WTC11 (cell line): ENCODE measurements at places on chromosomes 2 and 18.

GRCh38 chr2:60504049-60504448 is 49.4 kb downstream of the BCL11A start:
- no peak for DNase-seq

DNA sequence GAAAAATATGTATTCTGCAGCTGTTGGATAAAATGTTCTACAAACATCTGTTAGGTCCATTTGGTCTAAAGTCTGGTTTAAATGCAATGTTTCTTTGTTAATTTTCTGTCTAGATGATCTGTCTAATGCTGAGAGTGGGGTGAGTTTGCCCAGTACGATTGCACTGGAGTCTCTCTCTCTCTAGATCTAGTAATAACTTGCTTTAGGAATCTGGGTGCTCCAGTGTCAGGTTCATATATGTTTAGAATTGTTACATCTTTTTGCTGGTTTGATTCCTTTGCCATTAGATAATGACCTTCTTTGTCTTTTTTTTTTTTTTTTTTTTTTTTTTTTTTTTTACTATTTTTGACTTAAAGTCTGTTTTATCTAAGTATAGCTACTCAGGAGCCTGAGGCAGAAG is 10.4 kb downstream of the GCC2 start:
- DNase-seq, result no peak

GRCh38 chr2:39320162-39320561 is 76.4 kb upstream of the CDKL4 start:
- DNase-seq, result no peak

DNA sequence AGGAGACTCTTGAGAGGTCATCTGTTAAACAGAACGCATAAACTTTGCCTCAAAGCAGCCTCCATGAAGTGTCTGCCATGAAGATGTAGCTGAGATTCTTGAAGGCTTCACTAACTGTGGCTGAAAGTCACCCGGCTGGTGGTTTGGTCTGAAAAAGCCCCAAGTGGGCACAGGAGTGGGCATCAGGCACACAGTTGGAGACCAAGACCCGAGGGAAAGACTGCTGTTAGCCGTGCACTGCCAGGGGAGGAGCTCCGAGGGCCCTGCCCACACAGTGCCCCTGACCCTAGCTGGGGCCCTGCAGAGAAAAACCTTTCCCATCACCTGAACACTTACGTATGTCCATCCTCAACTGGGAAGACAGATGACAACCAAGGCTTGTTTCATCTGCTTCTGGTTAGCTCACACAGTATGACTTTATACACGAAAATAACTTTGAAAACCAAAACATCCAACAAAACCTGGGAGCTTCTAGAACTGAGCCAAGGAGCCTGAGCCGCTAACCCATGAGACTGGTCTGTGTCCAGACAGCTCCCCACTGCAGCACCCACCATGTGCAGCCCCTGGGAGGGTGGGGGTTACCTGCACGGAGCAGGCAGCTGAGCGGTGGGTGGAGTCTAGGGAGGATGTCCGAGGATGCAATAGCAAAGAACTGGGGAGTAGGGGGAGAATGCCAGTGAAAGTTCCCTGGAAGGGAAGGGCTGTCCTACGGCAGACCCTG is 15.4 kb downstream of the HJURP start:
- DNase-seq, result no peak

GRCh38 chr18:26926066-26926675 is 60.7 kb upstream of the AQP4 start:
- no peak for DNase-seq

- DNase-seq, result no peak
Measured at GRCh38 chr2:61263830-61264229, 101.8 kb downstream of the C2orf74 start.

DNA sequence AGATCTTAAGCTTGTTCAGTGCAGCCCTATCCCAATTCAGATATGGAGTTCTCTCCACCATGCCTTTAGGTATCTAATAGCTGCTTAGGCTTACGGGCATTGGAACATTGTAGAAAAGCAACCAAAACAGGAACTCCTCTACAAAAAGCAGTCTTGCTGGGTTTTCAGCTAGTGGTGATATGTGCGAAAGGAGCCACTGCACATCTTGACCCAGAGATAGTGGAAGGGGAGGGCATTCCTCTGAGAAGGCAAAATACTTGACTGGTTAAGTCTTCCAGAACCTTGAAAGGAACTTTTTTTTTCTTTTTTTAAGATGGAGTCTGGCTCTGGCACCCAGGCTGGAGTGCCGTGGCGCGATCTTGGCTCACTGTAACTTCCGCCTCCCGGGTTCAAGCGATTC is 2.6 kb upstream of the TNFAIP6 start:
- DNase-seq, result no peak

DNA sequence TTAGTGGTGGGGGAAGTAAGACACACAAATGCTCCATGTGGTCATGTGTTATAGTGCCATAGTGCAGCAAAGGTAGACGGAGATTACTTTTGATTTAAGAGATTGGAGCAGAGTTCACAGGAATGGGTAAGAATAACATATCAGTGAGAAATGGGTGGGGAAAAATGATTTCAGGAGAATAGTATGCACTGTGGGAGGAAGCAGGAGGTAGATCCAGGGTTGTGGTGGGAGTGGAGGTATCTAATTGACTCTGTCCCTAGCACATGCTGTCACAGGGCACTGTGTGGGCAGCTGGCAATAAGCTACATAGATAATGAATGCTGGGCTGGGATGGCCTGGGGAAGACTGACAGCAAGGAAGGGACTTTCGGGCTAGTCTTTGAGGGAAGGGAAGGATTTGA is 65.3 kb downstream of the STAT1 start:
- no peak for DNase-seq

DNA sequence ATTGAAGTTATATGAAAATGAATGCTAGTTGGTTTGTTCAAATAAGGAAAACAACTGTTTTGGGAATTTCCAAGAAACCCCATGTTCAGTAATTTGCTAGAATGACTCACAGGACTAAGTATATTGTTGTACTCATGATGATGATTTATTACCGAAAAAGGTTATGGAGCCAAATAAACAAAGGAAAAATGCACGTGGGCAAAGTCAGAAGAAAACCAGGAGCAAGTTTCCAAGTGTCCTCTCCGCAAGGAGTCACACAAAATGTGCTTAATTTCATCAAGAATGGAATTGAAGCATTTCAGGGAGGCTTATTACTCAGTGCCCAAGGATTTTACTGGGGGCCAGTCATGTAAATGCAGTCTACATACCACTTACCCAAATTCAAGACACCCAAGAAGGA is 1652.4 kb upstream of the TMEFF2 start:
- no peak for DNase-seq

- DNase-seq, result no peak
Measured at GRCh38 chr2:43420389-43420801, 175.4 kb downstream of the THADA start.

DNA sequence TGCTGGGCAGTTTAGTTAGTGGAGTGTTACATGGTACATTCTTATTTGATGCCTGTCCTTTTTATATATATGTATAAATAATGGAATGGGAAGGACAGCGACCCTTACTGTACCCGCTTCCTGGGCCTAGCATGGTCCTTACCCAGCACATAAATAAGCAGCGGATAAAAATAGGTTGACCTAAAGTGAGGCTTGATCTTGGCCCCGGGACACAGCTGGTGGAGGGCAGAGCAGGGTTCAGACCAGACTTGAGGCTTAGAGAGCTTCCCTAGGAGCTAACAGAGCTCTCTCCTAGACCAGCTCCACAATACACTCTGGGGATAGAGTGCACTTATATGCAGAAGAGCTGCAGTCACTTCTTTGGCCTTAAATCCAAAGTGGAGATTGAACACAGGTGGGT is 46.9 kb upstream of the RPL31 start:
- DNase-seq, result no peak

DNA sequence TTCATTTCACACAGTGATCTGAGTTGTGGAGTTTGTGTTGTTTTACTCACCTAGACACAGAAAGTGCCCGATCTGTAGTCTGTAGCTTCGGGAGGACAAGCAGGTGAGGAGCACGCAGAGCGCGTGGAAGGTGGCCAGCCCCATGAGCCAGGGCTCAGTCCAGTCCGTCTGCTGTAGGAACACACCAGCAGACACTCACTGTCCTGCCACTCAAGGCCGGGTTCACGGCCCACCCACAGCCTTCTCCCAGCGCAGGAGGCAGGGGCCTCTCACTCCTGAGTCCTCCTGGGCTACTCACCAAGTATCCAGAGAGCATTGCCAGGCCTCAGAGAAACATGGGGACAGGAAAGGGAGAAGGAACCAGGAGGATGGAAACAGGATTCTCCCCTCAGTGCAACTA is 1.7 kb downstream of the TMEM18 start:
- DNase-seq, result no peak

DNA sequence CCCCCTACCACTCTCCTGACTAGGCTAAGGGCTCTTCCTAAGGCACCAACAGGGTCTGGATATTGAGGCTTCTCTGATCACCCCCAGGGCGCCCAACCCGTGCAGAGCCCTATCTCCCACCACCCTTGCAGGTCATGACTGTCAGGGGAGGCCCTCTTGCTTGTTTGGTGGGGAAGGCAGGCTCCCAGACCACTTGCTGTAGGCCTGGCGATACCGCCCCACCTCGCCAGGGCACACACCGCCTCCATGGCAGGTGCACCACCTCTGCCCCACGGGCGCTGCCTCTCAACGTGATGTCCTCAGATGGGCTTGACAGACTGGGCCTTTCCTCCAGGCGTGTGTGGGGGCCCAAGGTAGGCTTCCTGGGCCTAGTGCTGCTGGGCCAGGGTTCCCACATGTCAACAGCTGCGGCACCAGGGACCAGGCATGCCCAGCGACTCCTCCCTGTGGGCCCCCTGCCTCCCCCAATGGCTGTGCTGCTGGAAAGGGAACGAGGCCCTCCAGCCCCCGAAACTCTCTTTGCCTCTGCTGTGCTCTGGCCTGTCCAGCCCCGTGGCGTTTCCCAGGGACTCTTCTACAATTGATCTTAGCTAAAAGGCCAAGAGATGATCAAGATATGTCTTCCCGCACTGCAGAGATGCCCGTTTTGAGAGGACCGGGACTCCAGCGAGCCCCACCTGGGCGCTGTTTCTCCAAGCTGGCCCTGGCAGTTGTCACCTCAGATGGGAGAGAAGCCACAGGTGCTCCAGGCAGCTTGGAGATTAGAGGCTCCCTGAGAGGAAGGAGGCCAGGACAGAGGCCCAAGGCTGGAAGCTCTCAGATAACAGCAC is 7.5 kb downstream of the NPPC start:
- DNase-seq, result no peak

DNA sequence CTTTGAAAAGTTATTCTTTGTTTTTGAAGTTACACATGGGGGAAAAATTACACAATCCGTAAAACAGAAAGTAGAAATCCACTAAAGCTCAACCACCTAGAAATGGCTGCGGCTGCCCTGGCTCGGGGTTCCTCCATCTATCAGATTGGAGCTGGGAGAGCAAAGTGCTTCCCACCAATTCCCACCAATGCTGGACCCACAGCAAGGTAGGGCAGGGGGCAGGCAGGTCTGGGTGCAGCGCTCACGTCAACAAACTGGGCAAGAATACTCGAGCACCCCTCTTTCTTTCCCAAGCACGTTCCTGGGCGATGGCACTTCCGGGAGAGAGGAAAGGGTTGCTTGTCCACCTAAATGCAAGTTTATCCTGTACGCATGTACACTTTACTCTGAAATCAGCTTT is 217.6 kb downstream of the NDUFA10 start:
- no peak for DNase-seq

DNA sequence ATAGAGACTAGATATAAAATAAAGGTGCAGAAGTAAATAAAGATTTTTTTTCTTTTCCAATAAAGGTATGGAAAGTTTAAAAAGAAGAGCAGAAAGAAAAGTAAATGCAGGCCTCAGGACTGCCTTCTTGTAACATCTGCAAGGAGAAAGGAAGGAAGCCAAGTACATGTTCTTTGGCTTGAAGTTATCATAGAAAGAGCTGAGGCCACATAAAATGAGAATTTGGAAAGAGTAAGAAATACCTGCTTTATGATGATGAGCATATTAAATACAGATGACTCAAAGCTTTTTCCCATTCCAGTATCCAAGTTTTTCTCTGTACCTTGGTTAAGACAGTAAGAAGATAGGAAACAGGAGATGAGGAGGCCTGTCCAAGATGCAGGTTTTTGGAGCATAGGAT is 25.3 kb upstream of the UBE2E3 start:
- DNase-seq, result no peak

GRCh38 chr2:144508172-144508851 is 11.6 kb downstream of the ZEB2 start:
- no peak for DNase-seq

DNA sequence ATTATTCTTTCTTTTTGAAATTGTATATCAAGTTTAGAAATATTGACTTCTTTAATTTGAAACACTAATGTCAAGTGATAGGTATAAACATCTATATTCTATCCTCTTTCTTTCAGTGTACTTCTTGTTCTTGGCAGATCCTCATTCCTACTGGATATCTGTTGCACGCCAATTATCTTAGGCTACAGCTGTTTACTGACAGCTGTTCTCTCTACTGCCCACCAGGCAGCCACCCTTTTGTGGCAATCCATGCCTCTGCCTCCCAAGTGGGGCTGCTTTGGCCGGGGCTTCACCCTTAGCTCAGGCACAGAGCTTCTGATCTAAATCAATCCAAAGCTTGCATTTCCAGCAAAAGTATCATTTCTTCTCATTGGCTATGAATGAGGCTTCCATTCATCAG is 50.6 kb upstream of the ITSN2 start:
- DNase-seq, result no peak

DNA sequence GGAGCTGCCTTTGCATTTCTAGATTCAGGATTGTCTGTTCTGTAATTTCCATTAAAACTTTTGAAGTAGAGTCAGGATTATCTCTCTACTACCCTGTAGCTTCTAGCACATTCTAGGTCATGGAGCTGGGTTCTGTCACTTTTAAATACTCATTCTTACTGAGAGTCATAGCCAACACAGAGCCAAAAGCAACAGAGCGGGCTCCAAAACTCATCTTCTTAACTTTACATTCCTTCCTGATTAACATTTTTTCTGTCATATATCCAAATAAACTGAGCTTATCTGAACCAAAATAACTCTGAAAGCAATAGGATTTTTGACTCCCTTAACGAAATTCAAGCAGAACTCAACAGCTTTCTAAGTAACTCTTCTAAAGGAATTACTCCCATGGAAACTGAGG is 12.9 kb downstream of the PREPL start:
- DNase-seq, result no peak

DNA sequence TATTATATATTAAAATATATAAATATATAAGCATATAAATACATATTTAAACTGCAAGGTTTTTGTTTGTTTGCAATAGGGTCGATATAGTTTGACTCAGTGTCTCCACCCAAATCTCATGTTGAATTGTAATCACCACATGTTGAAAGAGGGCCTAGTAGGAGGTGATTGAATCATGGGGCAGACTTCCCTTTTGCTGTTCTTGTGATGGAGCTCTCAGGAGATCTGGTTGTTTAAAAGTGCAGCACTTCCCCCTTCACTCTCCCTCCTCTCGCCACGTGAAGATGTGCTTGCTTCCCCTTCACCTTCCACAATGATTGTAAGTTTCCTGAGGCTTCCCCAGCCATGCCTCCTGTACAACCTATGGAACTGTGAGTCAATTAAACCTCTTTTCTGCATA is 2137.3 kb upstream of the CELF4 start:
- DNase-seq, result no peak

DNA sequence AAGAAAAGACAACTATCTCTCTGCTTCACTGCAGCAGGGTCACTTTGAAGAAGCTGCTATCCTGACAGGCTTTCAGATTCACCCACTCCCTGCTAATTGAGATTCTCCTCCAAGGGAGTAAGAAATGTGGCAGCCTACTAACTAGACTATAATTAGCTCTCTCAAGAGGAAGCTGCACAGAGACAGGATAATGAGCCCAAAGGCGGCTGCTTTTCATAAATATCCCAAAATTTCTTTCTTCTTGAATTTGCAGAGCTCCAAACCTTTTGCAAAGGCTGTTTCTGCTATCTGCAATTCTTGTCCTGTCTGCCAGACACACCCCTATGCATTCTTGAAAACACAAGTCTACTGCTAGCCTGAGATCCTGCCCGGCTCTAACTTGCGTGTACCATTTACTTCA is 54.0 kb upstream of the RNU4ATAC start:
- no peak for DNase-seq
